Suppressor macrophage (primary cell): ENCODE measurements at places on chromosomes 6 and 20.

- DNase-seq = no peak
Measured at GRCh38 chr6:47485491-47486135, 8.0 kb downstream of the CD2AP start.

- DNase-seq = no peak
Measured at GRCh38 chr6:6926856-6927255, 180.9 kb upstream of the RREB1 start.

DNA sequence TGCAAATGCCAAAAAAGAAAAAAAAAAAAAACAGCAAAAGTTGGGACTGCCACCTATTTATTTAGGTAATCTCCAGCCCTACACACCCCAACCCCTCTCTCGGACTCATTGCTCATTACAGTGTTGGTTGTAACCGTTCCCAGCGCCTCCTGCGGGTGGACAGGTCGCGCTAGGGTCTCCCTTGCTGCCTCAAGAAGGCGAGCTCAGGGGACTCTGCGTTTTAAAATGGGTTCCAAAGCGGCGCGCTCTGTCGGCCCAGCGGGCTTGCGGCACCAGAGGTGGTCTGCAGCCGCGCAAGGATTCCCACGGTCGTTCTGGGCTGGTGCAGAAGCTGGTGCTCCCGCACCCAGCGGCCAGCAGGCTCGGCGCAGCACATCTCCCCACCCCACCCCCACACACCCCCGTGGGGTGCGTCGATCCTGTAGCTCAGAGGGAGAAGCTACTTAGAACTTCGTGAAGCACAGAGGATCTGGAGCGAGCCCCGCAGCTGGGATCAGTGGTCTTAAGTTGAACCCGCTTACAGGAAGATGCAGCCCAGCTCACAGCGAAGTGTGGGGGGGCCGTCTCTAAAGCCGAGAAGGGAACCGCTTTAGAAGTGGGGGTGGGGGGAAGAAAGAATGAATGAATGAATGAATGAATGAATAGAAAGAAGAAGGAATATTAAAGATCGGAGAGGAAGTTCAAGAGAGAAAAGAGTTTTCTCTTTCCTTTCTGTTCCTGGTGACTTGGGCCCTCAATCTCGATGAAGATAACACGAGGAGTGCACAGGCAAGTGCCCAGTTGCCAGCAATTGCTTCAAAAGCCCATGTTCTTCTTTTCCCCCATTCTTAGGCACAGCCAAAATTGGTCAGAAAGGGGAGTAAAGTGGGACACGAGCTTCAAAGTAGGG lies 780 bp downstream of the TFAP2A start:
- no peak for DNase-seq

DNA sequence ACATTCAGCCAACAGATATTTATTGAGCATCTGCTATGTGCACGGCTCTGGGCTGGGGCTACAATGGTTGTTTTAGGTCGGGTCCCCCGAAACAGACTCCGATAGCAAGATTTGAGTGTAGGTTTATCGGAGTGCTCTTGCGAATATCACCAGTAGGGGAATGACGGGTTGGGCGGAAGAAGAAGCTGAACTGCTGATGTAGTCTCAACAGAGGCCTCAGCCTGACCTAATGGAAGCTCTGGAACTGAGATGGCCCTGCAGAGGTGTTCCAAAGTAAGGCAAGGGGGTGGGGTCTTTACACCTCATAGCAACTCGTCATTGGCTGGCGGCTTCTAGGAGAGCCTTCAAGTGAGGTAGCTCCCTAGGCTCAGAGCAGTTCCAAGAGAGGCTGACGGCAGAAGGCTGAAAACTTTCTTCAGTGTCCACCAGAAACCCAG lies 1.1 kb downstream of the L3MBTL1 start:
- DNase-seq = no peak

DNA sequence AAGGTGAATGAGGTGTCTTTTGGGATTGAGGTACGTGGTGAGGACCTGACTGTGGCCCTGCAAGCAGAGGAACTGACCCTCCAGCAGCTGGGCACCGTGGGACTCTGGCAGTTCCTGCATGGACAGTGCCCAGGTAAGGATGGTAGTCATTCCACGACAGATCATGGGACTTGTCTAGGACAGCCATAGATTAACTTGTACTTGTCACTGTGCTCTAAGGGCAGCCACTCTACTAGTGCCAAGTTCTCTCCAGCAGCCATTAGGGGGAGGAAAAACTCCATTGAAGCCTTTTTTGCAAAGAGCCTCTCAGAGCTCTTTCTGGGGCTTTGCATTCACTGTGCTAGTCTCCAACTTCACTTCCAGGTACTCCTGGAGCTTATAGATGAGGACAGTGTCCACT lies 20.4 kb downstream of the TAF11 start:
- no peak for DNase-seq

- DNase-seq = no peak
Measured at GRCh38 chr6:87618531-87618930, 28.6 kb downstream of the ORC3 start.

DNA sequence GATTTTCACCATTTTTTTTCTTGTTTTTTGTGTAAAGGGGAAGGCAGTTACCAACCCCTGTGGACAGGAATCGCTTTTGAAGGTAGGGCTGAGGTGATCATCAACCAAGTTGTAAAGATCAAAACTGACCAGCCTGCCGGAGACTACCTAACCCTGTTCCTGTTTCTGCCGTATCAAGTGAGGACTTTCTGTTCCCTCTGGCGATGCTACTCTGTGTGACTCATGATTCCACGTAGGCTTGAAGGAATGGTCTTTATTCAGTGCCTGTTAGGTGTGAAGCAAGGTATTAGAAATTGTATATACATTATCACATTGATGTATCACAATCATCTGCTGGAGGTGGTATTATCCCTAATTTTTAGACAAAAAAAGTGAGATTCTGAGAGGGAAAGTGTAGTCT lies 161.3 kb downstream of the SOX4 start:
- no peak for DNase-seq

DNA sequence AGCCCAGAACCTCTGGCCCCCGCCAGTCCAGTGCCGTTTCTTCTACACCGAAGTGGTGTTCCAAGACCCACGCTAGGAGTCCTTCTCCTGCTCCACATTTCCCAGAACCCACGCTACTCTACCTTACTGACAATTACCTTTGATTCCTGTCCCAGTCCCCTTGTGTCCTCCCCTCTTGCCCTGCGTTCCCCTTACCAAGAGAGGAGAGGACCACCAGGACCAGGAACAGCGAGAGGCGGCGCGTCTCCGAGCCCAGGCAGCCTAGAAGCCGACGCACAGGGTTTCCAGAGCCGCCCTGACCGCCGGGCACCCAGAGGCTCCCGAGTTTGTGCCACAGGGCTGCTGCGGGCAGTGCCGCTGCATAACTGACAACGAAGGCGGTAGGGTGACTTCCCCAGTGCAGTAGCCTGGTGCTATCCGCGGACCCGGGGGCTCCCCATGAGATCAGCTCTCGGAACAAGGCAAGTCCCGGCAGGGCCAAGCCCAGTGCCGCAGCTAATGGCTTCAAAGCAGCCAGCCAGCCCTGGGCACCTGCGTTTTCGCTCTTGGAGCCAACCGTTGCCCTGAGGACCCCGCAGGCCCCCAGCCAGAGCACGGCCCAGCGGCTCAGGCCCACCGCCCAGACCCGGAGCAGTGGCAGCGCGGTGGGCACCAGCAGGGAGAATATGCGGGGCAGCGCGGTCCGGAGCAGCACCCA lies 512 bp downstream of the TAP1 start:
- DNase-seq = peak; percentile 72

GRCh38 chr6:166511316-166511715 lies 75.2 kb downstream of the RAMACL start:
- no peak for DNase-seq
